Fibroblast of the aortic adventitia (primary cell): ENCODE measurements at places on chromosomes 16 and 17. TPM values are rescaled to one million over a fixed set of nuclear protein-coding genes. Genes with fewer than 3 reads are reported as not detected.

DNA sequence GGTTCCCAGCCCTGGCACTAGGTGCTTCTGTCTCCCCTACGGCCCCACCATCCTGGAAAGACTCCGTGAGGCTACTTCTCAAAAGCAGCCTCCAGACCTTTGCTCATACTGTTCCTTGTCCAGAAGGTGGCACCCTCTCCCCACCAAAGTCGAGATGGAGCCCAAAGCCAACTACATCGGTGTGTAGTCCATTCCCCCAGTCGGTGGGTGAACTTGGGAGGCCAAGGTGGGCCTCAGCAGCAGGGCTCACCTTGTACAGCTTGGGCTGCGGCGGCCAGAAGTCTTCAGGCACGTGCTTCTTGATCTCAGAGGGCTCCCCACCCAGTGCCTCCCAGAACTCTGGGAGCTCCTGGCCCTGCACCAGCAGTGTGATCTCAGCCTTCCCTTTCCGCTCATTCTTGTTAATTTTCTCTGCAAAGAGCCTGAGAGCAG is 10.2 kb downstream of the FLII start:
- peak; percentile 79 for DNase-seq

DNA sequence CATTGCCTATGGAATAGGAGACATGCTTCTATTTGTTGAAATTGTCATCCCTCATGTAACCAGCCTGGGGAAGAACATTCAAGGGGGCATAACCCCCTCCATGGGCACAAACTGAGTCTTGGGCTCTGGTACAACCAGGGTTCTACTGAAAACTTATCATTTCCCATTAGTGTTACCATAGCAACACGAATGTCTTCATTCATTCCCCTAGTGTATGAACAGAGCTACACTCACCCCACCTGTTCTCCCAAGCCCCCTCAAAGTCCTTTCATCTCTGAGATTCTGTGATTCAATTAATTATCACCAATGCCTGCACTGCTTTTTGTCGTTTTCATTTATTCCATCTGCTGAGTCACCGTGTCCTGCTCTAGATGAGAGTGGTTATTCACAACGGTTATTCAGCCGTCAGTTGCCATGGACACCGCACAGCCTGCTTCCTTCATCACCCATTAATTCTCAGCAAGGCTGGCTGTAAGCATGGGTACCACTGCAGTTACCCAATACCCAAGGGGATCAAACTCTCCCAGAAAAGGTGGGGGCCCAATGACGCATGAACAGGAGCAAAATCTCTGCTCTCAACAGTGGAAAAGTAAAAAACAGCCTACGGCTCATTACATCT is 1.6 kb upstream of the GAST start:
- peak; percentile 74 for DNase-seq

DNA sequence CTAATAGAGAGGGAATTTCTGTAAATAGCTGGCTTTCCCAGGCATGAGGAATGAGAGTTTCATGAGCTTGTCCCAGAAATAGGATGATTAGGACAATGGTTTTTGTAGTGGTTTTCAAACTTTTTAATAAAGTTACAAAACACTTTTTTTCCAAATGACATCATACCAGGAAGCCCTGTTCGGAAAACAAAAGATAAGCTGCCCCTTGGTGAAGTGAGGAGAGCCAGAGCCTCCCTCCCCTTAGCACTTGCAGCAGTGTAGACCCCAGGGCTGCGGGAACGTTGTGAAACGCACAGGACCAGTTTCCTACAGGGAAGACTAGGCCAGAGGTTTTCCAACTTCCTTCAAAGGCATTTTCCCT is 7.6 kb downstream of the FBRS start:
- DNase-seq, result no peak

DNA sequence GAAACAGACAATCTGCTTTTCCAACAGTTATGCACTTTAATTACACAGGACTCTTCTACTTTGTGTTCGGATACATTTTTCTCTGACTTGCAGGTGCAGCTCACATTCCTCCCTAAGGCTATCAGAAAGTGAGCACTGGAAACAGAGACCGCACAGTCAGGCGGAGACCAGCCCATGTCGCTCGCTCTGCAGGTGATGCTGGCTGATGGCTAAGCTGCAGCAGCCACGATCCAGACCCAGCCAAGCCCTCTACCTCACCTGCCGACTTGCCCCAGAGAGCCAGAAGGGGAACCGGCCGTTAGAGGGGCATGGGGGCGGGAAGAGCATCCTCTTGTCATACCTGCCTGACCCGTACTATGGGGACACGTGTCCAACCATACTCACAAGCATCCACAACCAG is 33.8 kb downstream of the MAP1LC3B start:
- DNase-seq, result no peak

DNA sequence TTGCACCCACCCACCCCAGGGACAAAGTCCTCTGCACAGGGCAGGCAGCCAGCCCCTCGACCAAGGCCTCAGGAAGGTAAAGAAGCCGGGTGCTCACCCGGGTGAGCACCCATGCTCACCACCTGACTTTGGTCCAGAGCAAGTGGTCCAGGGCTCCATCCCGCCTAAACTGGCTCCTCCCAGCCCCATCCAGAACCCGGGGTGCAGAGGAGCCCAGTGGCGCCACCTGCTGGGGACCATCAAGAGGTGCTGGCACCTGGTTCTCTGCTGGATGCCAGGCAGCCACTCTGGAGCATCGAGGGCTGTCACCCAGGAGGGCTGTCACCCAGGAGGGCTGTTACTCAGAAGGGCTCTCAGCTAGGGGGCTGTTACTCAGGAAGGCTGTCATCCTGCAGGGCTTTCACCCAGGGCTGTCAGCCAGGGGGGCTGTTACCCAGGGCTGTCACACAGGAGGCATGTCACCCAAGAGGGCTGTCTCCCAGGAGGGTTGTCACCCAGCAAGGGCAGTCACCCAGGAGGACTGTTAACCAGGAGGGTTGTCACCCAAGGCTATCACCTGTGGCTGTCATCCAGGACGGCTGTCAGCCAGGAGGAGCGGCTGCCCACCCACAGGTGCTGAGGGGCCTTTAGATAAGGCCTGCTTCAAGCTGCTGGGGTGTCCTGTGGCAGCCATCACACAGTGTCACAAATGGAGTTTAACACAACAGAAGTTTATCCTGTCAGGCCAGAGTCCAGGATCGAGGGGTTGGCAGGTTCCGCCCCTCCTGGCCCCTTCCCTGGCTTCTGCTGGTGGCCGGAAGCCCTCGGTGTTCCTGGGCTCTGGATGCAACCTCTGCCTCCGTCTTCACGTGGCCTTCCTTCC is 98.5 kb downstream of the TNFRSF13B start:
- DNase-seq, result no peak

Gene TBX2
- 4.1 and 20.8 TPM in 2 replicates for total RNA-seq

Gene PLEKHH3
- total RNA-seq, result 15.5 and 15.6 TPM in 2 replicates

Gene FUS
- 41.3 and 65.3 TPM in 2 replicates for total RNA-seq

Gene PRSS33
- total RNA-seq, result not detected in 2 replicates
